ENCODE measurements at places on chromosomes 12 and 14. TPM values are rescaled to one million over a fixed set of nuclear protein-coding genes. Genes with fewer than 3 reads are reported as not detected.

Gene A2ML1
- not detected for total RNA-seq

Gene CEBPE
- total RNA-seq = not detected

- H3K36me3 ChIP-seq = no peaks in the 10 kb centered on the region
- H3K4me3 ChIP-seq = no peak overlapping the region
- no peaks in the 10 kb centered on the region for H3K27me3 ChIP-seq
- no peaks in the 10 kb centered on the region for H3K4me1 ChIP-seq
These were observed 13.3 kb downstream of the TSPAN9 start for GRCh38 chr12:3090240-3091037.

DNA sequence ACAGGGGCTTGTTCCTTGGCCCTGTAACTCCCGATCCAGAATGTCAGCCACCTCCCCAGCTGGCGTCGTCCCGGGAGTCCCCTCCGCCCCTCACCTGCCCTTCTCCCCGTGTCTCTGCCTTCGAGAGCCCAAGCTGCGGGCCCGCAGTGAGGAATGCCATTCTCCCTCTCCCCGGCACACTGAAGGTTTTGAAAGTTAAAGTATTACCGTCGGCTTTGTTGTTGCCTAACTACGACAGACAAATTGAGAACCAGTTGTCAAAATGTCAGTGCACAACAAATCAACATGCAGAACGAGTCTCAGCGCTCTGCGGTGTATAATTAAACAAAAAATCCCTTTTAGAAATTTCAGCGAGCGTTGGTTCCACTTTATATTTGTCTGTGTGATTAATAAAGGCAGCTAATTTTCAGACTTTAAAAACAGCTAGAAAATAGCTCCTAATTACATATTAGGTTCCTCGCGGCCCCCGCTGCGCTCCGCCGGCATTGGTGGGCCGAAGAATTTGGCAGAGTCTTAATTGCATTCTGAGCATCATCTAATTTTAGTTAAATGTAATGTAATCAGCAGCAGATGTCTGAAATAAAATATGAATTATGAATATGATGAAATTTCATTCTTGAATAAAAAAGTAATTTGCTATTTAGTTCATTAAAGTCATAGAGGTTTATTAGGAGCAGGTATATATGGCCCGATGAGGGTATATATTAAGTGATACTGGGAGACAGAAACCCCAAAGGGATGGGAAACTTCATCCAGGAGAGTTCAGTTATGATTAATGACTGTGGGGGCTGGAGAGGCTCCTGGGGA is 40.3 kb downstream of the MVK start:
- no peak overlapping the region for H3K4me3 ChIP-seq
- H3K4me1 ChIP-seq = no peaks in the 10 kb centered on the region
- H3K36me3 ChIP-seq = no peaks in the 10 kb centered on the region
- no peak for DNase-seq
- H3K27ac ChIP-seq = no peak overlapping the region
